ENCODE measurements at places on chromosomes 3 and 15.

DNA sequence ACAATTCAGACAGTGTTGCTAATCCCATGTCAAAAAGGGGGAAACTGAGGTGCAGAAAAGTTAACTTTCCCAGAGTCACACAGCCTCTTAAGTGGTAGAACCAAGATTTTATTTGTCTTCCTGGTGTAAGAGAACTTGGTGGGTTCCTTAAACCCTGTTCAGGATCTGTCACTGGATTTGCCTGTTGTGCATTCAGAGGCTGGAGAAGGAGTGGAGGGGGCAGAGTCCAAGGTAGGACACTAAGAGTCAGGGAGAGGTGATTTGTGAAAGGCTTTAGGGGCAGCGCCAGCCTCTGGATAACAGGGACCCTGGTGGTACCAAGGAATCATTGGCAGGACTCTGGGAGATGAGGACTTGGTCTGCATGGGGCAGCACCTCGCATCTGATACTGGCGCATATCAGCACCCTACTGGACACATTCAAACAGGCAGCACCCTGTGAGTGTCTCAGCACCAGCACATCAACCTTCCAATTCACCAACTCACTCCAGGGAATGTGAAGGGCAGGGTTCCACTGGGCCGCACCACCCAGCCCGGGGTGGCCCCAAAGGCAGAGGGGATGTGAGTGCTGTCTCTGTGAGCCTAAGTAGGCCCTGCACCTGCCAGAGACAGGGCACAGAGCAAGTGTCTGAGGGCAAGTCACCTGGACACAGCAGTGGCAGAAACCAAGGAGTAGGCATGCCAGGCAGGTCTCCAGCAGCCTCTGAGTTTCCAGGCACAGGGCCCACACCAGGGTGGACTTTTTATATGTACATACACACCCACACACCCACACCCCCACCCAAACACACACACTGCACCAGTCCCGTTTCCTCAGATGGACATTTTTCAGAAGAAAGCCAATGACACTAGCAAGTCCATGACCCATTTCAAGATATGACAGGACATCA lies 71.6 kb downstream of the LIPC start:
- no peak for DNase-seq

GRCh38 chr3:189286916-189287315 lies 115.1 kb downstream of the TPRG1 start:
- no peak for DNase-seq

GRCh38 chr3:184785890-184786279 lies 26.1 kb upstream of the VPS8 start:
- DNase-seq = no peak

- no peak for DNase-seq
Observed at GRCh38 chr15:54810031-54810430, 386.7 kb downstream of the RSL24D1 start.

GRCh38 chr15:80204231-80204630 lies 47.8 kb downstream of the CTXND1 start:
- no peak for DNase-seq

GRCh38 chr15:56831467-56832005 lies 86.9 kb upstream of the TCF12 start:
- no peak for DNase-seq

GRCh38 chr3:129794311-129795185 lies 99.0 kb downstream of the TMCC1 start:
- DNase-seq = no peak

- DNase-seq = no peak
Observed at GRCh38 chr3:152352554-152352953, 83.8 kb downstream of the MBNL1 start.

GRCh38 chr15:62989366-62990055 lies 53.0 kb upstream of the TPM1 start:
- no peak for DNase-seq

DNA sequence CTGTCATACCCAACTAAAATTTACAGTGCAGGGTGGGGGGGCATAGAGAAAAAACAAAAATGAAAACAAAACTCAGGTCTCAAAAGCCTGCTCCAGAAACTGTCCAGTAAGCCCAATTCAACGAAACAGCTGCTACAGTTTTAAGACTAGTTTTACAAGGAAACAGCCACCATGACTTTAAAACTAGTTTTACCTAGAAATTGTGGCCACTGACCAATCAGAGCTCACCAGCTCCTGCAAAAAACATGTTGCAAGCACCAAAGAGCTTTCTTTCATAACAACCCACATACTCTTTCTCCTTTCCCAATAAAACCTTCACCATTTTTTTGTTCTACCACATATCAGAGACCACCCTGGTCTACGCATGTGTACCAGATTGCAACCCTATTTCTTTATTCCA lies 7.3 kb upstream of the CFAP91 start:
- DNase-seq = no peak

GRCh38 chr3:46960081-46960701 lies 16.4 kb downstream of the CCDC12 start:
- DNase-seq = no peak

DNA sequence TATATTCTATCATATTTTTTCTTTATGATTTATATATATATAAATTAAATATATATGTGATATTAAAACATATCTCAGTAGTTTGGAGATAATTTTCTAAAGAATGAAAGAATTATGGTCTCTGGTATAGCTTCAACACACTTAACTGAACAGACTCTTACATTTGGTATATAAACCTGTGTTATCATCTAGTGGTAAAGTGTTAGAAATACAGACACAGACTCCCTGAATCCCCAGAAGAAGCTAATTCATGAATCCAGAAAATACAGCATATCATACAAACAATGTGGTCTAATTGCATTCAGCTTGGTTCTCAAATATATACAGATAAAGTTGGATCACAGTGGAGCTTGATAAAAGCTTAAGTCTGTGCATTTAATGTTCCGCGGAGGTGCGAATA lies 1100.4 kb downstream of the ROBO2 start:
- DNase-seq = no peak

DNA sequence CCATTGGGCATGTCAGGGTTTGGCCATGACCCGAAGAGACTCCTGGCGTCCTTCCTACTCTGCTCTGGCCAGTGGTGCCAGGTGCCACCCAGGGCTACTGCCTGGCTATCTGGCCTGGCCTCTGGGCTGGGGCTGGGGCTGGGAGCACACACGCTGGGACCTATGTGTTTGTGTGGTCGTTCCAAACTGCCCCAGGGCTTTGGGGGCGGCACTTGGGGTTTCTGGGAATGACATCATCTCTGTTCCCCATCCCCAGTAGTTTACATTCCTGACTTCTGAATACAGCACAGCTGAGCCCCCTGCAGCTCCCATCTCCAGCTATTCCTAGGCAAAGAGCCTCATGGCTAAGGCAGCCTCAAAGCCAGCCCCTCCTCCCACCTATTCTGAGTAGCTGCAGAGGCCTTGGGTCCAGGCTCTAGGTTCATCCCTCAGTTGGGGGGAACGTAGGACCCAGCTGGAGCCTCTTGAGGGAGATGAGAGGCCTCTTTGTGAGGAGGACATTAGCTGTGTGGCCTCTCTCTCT lies 24.3 kb downstream of the PLEKHO2 start:
- no peak for DNase-seq

DNA sequence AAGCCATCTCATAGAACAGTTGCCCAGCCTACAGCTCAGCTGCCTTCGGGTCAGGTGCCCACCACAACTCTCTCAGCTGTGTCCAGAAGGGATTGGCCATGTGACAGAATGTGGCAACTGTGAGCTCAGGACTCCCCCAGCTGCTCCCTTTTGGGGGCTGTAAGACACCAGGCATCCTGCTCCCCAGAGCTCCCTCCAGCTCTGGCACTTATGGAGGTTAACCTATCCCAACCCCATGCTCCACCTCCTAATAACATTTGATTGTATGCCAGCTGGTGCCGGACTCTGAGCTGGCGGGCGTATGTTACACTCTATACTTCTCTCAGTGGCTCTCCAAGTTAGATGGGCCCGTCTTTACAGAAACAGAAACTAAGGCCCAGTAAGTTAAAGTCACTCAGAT lies 222.8 kb downstream of the FAM43A start:
- DNase-seq = no peak

DNA sequence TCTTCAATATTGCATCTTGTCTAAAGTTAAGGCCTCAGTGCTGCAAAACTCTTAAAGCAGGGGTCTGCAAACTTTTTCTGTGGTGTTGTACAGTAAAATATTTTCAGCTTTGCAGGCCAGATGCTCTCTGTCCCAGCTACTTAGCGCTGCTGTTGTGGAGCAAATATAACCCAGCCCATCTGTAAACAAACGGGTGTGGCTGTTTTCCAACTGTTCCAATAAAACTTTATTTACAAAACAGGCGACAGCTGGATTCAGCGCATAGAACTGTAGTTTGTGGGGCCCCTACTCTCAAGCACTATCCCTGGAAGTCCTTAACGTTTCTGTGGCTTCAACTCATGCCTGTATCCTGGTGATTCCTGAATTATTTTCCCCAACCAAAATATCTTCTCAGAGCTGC lies 365.0 kb downstream of the FOXP1 start:
- DNase-seq = no peak

DNA sequence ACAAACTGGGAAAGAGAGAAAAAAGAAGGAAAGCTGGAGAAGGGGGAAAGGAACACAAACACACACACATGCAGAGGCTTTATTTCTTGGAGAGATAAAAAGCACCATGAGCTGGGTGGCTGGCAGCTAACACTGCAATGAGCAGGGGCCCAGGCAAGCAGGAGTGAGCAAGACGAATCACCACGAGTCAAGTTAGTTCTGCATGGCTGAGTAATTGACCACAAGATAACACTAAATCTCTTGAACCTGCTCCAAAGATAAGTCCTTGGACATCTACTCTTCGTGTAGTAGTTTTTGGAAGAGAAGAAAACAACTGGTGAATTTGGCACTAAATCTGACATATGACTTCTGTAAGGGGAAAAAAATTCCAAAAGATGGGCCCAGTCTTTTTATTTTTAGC lies 100.9 kb downstream of the MYO5A start:
- no peak for DNase-seq

- no peak for DNase-seq
Observed at GRCh38 chr15:78993931-78994530, 49.2 kb upstream of the CTSH start.

DNA sequence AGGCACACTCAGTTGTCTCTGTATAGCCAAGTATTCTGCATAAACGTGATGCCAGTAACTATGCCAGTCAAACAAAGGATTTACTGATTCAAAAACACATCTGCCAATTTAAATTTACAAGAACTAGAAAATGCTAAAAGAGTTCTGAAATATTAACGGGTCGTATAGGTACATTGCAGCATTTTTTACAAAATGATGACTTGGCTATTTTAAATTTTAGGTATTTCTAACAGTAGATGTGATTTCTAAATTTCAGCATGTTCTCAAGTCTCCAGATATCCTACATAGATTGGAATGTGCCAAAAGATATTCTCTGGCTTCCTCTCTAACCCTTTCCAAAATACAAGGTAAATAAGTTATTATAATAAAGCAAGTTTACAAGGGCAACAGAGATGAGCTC lies 60.3 kb downstream of the MORC1 start:
- no peak for DNase-seq

- no peak for DNase-seq
Observed at GRCh38 chr3:98532275-98532637, 478 bp downstream of the GPR15 start.

DNA sequence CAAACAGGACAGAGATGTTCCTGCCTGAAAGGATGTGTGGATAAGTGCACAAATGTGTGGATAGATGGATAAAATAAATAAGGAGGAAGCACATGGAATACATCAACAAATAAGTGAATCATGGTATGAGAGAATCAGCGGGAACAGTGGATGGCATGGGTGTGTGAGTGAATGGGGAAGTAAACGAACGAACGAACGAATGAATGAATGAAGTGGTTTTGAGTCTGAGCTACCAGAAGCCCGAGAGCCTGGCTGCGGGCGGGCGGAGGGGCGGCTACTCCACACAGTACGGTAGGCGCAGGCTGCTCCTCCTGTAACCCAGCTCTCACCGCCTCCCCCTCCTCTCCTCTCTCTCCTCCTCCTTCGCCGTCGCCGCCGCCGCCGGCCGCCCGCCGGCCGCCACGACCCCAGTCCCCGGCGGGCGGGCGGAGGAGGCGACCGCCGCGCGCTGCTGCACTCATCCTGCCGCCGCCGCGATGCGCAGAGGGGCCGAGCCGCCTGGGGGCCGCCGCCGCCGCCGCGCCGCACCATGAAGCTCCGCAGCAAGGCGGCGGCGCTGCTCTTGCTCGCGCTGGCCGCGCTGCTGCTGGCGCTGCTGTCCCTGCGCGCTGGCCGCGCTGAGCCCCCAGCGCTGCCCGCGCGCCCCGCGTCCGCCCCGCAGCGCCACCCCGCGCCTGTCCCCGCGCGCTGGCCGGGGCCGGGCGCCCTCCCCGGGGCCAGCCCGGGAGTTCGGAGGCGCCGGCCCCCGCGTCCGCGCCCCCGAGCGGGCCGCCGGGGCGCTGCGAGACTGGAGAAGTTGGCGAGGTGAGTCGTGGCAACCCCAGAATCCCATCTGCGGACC lies at the start of gene GXYLT2:
TSS of gene GXYLT2 (plus strand) at position 342 of the 841 bp plus-strand sequence. CDS start at position 530, 188 bp downstream.
- DNase-seq = no peak

DNA sequence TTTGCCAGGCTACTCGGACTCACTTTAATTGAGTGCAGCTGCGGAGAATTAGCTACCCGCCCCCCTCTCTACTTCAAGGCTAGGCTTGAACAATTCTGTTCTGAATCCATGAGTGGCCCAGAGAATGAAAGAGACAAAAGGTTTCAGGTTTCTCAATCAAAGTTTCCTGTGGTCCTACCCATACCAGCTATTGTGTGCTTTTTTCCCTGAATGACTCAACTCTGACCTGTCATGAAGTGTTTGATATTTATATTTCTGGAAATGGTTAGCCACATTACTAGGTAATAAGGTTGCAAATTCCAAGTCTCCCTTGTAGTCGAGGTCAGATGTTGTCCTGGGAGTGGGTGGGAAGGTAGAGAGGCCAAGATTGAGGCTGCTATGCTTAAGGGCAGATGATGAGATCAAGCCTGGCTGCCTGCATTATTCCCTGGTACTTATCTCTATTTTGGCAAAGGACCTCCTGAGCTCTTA lies 392.7 kb upstream of the TBL1XR1 start:
- DNase-seq = no peak

DNA sequence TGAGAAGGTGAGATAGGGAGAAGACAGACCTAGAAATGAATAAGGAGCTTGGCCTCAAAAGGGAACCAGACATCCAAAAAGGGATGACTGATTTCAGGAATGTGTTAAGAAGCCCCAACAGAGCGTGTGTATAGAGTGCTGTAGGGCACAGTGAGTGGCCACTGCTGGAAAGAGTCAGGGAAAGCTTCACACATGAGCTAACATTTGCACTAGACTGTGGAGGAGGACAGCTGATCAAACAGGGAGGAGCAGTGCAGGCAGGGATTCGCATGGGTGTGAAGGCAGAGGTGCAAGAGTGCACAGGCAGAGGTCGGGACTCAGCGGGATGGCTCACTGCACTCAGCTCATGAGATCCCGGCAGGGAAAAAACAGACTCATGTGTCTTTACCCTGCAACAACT lies 61.8 kb downstream of the NPTN start:
- DNase-seq = no peak
